ENCODE measurements at places on chromosomes 13 and 19. TPM values are rescaled to one million over a fixed set of nuclear protein-coding genes. Genes with fewer than 3 reads are reported as not detected.

The NCR1 gene
- not detected for total RNA-seq

The KCNJ14 gene
- 2.1 TPM for total RNA-seq

The MAP4K1 gene
- 181 TPM for total RNA-seq

The NUDT15 gene
- total RNA-seq = 12.2 TPM

GRCh38 chr13:109756778-109757177, 29.6 kb downstream of the IRS2 start:
- peaks cover 7% of the 10 kb centered on the region for H3K36me3 ChIP-seq
- H3K27me3 ChIP-seq = no peaks in the 10 kb centered on the region
- peaks cover 3% of the 10 kb centered on the region for H3K4me1 ChIP-seq
- H3K27ac ChIP-seq = no peak overlapping the region

- no peaks in the 10 kb centered on the region for H3K36me3 ChIP-seq
- peaks cover 2% of the 10 kb centered on the region for H3K27me3 ChIP-seq
- no peaks in the 10 kb centered on the region for H3K4me1 ChIP-seq
- no peak overlapping the region for H3K27ac ChIP-seq
Measured at GRCh38 chr13:109881347-109881725, 95.0 kb upstream of the IRS2 start.

DNA sequence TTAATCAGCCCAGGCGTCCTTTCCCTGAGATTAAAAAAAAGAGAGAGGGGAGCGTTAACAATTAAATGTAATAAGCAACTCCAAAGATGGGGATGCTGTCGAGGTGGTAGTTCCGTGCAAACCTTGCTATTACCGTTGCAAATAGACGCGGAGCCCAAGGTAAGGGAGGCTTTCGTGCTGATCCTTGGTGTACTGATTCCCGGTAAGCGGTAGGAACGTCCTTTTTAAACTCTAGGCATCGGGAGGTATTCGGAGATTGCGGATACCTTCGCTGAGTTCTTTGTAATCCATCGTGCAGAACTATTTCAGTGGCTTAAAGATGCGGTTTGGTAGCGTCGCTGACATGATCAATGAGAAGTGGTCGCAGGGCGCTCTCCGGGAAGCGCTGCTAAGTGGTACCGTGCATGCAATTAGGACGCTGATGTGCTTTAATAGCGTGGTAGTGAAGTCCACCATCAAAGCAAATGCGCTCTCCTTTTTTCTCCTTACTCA, 3.1 kb downstream of the SLITRK5 start:
- H3K36me3 ChIP-seq = no peaks in the 10 kb centered on the region
- no peak overlapping the region for H3K27ac ChIP-seq
- peaks cover 42% of the 10 kb centered on the region for H3K27me3 ChIP-seq
- no peak overlapping the region for H3K4me3 ChIP-seq
- DNase-seq = no peak

- no peak overlapping the region for H3K27ac ChIP-seq
- no peak for DNase-seq
- peaks cover 52% of the 10 kb centered on the region for H3K36me3 ChIP-seq
- peak overlapping the region; percentile 89 for H3K4me3 ChIP-seq
- peaks cover 13% of the 10 kb centered on the region for H3K4me1 ChIP-seq
Measured at GRCh38 chr19:52638601-52639000, 446 bp upstream of the ZNF83 start.

DNA sequence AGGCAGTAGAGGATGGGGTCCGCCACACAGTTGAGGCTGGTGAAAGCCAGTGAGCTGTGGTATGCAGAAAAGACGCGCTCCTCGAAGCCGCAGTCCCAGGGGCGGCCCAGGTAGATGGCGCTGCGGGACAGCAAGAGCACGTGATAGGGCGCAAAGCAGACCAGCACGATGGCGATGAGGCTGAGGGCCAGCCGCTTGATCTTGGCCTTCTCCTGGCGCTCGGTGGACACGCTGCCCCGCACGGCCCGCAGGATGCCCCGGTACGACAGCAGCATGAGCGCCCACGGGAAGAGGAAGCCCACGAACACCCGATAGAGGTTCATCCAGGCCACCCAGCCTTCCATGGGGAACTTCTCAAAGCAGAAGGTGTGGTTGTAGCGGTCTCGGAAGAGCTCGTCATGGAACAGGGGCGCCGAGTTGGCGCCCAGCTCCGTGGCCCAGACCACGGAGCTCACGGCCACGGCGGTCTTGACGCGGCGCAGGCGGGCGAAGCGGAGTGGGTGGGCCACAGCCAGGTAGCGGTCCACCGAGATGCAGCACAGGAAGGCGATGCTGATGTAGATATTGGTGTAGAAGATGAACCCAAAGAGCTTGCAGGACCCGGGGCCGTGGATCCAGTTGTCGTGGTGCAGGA, 6.5 kb upstream of the OPA3 start:
- H3K4me1 ChIP-seq = peaks cover 14% of the 10 kb centered on the region
- no peak overlapping the region for H3K4me3 ChIP-seq
- H3K27me3 ChIP-seq = peaks cover 15% of the 10 kb centered on the region
- H3K27ac ChIP-seq = no peak overlapping the region
- no peaks in the 10 kb centered on the region for H3K36me3 ChIP-seq
